ENCODE measurements at places on chromosomes 2 and 18. TPM values are rescaled to one million over a fixed set of nuclear protein-coding genes. Genes with fewer than 3 reads are reported as not detected.

EGR4 gene
- total RNA-seq: not detected

TBR1 gene
- 0.10 TPM for total RNA-seq

UGT1A8 gene
- not detected for total RNA-seq

CPO gene
- 0.19 TPM for total RNA-seq

RNF152 gene
- 123 TPM for total RNA-seq

CD226 gene
- total RNA-seq: under 0.01 TPM

POTEJ gene
- 0.65 TPM for total RNA-seq

SERPINB3 gene
- not detected for total RNA-seq

KLF11 gene
- 9.2 TPM for total RNA-seq

TTC21B gene
- total RNA-seq: 28.4 TPM

ANKRD29 gene
- total RNA-seq: 5.2 TPM

TNFAIP6 gene
- total RNA-seq: not detected

MOGAT1 gene
- not detected for total RNA-seq

GCG gene
- total RNA-seq: not detected

ADGRF3 gene
- under 0.01 TPM for total RNA-seq

DSC3 gene
- 0.33 TPM for total RNA-seq

USP34 gene
- total RNA-seq: 102 TPM

CHRNG gene
- not detected for total RNA-seq

NPC1 gene
- total RNA-seq: 29.7 TPM

SERPINB4 gene
- total RNA-seq: not detected

All from vein endothelial cell (primary cell).